Activated CD4-positive, alpha-beta memory T cell treated with anti-CD3 and anti-CD28 coated beads for 36 hours (primary cell): ENCODE measurements at places on chromosomes 3 and 15. TPM values are rescaled to one million over a fixed set of nuclear protein-coding genes. Genes with fewer than 3 reads are reported as not detected.

BNC1 gene
- not detected for total RNA-seq

STARD9 gene
- 3.4 TPM for total RNA-seq

TGM4 gene
- total RNA-seq, result not detected

MAGI1 gene
- total RNA-seq, result 0.21 TPM

RPSA gene
- total RNA-seq, result 2,738 TPM

- no peak for DNase-seq
- no peak overlapping the region for H3K4me3 ChIP-seq
- H3K27ac ChIP-seq, result no peak overlapping the region
- peaks cover 10% of the 10 kb centered on the region for H3K27me3 ChIP-seq
- H3K36me3 ChIP-seq, result no peaks in the 10 kb centered on the region
These were observed 268.6 kb upstream of the NR2E3 start for GRCh38 chr15:71541746-71542145.

GRCh38 chr15:70100474-70101341 is 3.0 kb upstream of the TLE3 start:
- H3K27me3 ChIP-seq, result peaks cover 3% of the 10 kb centered on the region
- peak overlapping the region; percentile 88 for H3K4me3 ChIP-seq
- peak overlapping the region; percentile 10 for H3K27ac ChIP-seq
- peaks cover 4% of the 10 kb centered on the region for H3K36me3 ChIP-seq
- DNase-seq, result peak; percentile 78

GRCh38 chr3:190322604-190323245 is 479 bp upstream of the CLDN1 start:
- no peaks in the 10 kb centered on the region for H3K36me3 ChIP-seq
- DNase-seq, result no peak
- peaks cover 45% of the 10 kb centered on the region for H3K27me3 ChIP-seq
- peaks cover 19% of the 10 kb centered on the region for H3K4me1 ChIP-seq

DNA sequence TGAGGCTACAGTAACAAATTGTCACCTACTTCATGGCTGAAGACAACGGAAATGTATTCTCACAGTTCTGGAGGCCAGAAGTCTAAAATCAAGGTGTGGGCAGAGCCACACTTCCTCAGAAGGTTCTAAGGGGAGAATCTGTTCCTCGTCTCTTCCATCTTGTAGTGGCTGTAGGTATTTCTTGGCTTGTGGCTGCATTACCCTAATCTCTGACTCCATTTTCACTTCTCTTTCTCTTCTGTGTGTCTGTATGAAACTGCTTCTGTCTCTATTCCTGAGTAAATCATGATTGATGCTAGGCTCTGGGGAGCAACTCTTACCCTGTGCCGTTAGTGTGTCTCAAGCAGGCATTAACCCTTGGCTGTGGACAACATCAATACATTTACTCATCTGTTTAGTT is 164.7 kb downstream of the SQOR start:
- H3K4me1 ChIP-seq, result no peaks in the 10 kb centered on the region
- DNase-seq, result no peak
- no peaks in the 10 kb centered on the region for H3K36me3 ChIP-seq
- H3K27ac ChIP-seq, result no peak overlapping the region

DNA sequence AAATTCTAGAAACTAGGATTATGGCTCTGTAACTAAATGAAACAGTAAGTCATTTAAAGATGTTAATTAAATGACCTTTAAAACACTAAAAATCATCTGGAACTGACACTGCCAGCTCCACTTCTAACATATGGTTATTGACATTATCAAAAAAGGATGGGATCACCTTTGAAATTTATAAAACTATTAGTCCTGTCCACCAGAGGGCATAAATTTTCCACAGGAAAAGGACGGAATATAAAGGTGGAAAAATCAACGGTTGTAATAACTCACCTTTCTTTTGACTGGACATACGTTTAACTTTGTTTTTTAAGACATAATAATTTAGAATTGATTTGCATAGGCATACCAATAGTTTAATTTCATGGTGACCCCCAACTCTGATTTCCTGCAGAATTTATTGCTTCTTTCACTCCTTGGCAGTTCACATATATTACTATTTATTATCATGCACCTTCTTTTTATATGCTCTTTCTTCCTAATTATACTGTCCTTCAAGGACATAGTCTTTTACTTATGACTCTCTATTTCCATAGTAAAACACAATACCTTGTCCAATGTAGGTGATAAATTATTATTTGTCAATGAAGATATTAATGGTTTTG is 345.7 kb downstream of the CADM2 start:
- DNase-seq, result no peak
- no peak overlapping the region for H3K27ac ChIP-seq
- no peaks in the 10 kb centered on the region for H3K27me3 ChIP-seq

- peak overlapping the region; percentile 60 for H3K4me3 ChIP-seq
- no peak overlapping the region for H3K27ac ChIP-seq
- peak; percentile 77 for DNase-seq
- H3K4me1 ChIP-seq, result peaks cover 7% of the 10 kb centered on the region
These were observed 4.5 kb upstream of the GATA2 start for GRCh38 chr3:128497305-128498126.

- H3K27me3 ChIP-seq, result no peaks in the 10 kb centered on the region
- H3K4me1 ChIP-seq, result no peaks in the 10 kb centered on the region
- no peaks in the 10 kb centered on the region for H3K36me3 ChIP-seq
- no peak for DNase-seq
- H3K27ac ChIP-seq, result no peak overlapping the region
- no peak overlapping the region for H3K4me3 ChIP-seq
These were observed 210.3 kb downstream of the RAP2B start for GRCh38 chr3:153372326-153372725.

GRCh38 chr3:133049491-133049890 is 11.3 kb downstream of the TMEM108 start:
- H3K27ac ChIP-seq, result no peak overlapping the region
- H3K27me3 ChIP-seq, result no peaks in the 10 kb centered on the region
- H3K36me3 ChIP-seq, result no peaks in the 10 kb centered on the region

DNA sequence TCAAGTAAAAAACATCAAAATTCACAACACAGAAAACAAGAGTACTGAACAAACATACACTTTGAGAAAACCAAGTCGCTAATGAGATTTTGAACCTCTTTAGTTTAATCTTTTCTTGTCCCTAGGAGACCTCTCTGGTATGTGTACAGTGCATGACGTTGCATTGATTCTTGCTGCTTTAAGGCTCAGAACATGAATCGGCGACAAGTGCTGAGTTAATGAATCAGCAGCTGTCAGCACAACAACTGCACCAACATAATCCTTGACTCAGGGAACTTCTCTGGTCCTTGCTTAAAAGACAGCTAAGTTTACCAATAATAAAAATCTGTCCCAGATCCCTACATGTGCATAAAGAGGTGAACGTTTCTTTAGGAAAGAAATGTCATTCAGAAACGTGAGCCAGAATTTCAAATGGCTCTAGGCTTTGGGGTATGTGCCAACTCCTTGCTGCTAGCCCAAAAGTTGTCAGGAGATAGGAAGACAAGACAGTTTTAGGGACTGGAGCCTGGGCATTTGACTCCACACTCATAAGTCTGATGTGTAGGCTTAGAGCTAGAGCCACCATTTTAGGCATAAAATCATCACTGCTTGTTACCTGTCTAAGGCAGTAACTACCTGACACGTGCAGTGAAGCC is 86.9 kb downstream of the IL5RA start:
- no peaks in the 10 kb centered on the region for H3K27me3 ChIP-seq
- no peaks in the 10 kb centered on the region for H3K36me3 ChIP-seq
- no peak for DNase-seq
- H3K4me1 ChIP-seq, result peaks cover 8% of the 10 kb centered on the region
- H3K27ac ChIP-seq, result no peak overlapping the region
- no peak overlapping the region for H3K4me3 ChIP-seq

DNA sequence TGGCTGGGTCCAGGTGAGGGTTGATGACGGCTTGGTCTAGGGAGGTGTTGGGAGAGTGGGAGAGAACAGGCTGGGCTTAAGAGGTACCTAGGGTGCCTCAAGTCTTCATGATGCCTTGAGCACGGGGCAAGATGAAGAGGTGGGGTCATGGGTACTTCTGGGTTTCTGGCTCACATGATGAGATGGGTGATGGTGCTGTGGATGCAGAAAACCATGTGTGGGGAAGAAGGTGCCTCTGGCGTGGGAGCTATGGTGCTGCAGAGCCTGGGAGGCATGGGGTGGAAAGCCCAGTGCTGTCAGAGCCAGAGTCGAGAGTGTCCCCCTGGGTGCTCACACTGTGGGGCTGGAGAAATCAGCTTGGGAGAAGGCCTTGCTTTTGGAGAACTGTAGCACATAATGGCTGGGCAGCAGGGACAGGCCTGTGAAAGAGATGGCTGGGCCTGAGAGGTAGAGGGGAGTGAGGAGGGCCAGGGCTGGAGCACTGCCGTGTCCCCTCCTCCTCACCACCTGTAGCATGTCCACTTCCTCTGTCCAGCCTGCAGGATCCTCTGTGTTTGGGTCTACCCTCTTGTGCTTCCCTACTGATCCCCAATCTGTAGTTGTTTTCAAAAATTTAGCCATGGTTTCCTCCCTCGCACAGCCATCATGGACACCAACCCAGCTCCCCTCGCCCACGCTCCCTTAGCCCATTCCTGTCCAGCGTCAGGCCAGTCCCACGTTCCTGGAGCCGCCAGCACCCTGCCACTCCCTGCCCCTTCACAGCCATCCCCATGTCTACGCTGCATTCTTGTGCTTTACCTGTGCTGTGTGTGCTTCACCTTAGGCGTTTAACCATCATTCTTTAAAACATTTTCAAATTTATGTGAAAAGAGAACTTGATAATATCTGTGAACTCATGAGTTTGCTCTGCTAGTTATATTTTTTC is 132.0 kb downstream of the EEFSEC start:
- H3K27me3 ChIP-seq, result no peaks in the 10 kb centered on the region
- peaks cover 15% of the 10 kb centered on the region for H3K36me3 ChIP-seq
- no peak for DNase-seq
- no peak overlapping the region for H3K4me3 ChIP-seq
- H3K4me1 ChIP-seq, result no peaks in the 10 kb centered on the region

DNA sequence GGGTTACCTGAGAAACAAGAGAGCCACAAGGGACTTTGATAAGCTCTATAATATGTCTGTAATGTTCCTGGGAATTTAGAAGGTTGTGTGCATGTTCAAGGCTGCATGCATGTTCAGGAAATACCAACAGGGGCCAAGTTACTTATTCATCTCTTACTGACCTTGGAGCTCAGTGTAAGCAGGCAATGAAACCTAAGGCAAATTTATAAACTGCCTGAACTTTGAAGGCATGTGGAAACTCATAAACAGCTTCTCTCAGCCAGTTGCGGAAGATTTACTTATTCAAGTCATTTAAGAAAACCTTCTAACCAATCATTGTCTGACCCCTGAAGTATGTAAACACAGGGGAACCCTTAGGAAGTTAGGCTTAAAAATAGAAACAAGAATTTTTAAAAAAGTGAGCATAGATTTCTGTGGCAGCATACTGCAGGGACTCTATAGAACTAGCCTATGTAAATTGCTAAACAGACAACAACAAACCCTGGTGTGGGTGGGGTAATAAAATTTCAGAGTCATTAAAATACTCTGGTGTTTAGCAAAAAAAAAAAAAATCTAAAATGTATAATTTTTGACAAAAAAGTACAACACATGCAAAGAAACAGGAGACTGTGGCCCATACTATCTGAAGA is 57.2 kb downstream of the SLC15A2 start:
- H3K27me3 ChIP-seq, result no peaks in the 10 kb centered on the region
- H3K27ac ChIP-seq, result no peak overlapping the region
- H3K36me3 ChIP-seq, result peaks cover 13% of the 10 kb centered on the region
- no peaks in the 10 kb centered on the region for H3K4me1 ChIP-seq

GRCh38 chr3:142888099-142888480 is 793 bp downstream of the PCOLCE2 start:
- peak; percentile 12 for DNase-seq
- H3K36me3 ChIP-seq, result no peaks in the 10 kb centered on the region
- peak overlapping the region; percentile 58 for H3K4me3 ChIP-seq
- peaks cover 9% of the 10 kb centered on the region for H3K4me1 ChIP-seq
- no peak overlapping the region for H3K27ac ChIP-seq

- H3K4me3 ChIP-seq, result no peak overlapping the region
- no peak overlapping the region for H3K27ac ChIP-seq
- H3K4me1 ChIP-seq, result peaks cover 4% of the 10 kb centered on the region
- H3K27me3 ChIP-seq, result no peaks in the 10 kb centered on the region
- DNase-seq, result peak; percentile 27
These were observed 158.7 kb downstream of the USP13 start for GRCh38 chr3:179811321-179812095.

DNA sequence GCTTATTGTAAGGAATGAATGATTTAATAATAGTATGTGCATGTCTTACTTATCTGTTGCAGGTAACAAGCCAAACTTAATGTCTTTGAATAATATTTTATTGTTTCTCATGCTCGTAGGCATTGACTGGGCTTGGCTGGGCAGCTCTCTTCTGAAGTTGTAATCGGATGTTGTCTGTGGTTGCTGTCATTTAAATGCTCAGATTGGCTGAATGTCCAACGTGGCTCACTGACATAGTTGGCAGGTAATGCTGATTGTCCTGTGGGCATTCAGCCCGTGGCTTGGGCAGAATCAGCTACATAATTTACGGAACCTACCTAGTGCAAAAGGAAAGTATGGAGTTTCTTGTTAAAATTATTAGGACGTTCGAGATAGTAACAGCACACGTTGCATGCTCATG is 297.4 kb upstream of the GBE1 start:
- H3K36me3 ChIP-seq, result no peaks in the 10 kb centered on the region
- no peak for DNase-seq
- H3K4me3 ChIP-seq, result no peak overlapping the region
- H3K27ac ChIP-seq, result no peak overlapping the region

- no peaks in the 10 kb centered on the region for H3K36me3 ChIP-seq
- no peaks in the 10 kb centered on the region for H3K4me1 ChIP-seq
- H3K27ac ChIP-seq, result no peak overlapping the region
- H3K27me3 ChIP-seq, result no peaks in the 10 kb centered on the region
- DNase-seq, result no peak
These were observed 66.1 kb downstream of the EPHA3 start for GRCh38 chr3:89173546-89173945.

GRCh38 chr3:48596157-48596556 is 1.0 kb upstream of the COL7A1 start:
- H3K27me3 ChIP-seq, result peaks cover 20% of the 10 kb centered on the region
- no peak for DNase-seq
- no peak overlapping the region for H3K27ac ChIP-seq
- peaks cover 15% of the 10 kb centered on the region for H3K36me3 ChIP-seq

GRCh38 chr3:8470801-8471200 is 30.8 kb upstream of the LMCD1 start:
- no peak overlapping the region for H3K27ac ChIP-seq
- no peaks in the 10 kb centered on the region for H3K4me1 ChIP-seq
- no peaks in the 10 kb centered on the region for H3K27me3 ChIP-seq

GRCh38 chr3:144259267-144259666 is 287.6 kb downstream of the DIPK2A start:
- no peaks in the 10 kb centered on the region for H3K4me1 ChIP-seq
- H3K27ac ChIP-seq, result no peak overlapping the region
- H3K36me3 ChIP-seq, result no peaks in the 10 kb centered on the region
- no peak for DNase-seq
- no peak overlapping the region for H3K4me3 ChIP-seq
